ENCODE measurements at places on chromosomes 2 and 18. TPM values are rescaled to one million over a fixed set of nuclear protein-coding genes. Genes with fewer than 3 reads are reported as not detected.

Gene NMUR1
- polyA plus RNA-seq: 0.40 TPM

Gene ITGB6
- not detected for polyA plus RNA-seq

Gene CYS1
- 0.05 TPM for polyA plus RNA-seq

Gene METTL4
- 6.1 TPM for polyA plus RNA-seq

Gene TMEM198
- polyA plus RNA-seq: 10.2 TPM

- no peak for DNase-seq
Observed at GRCh38 chr2:57674025-57674424, 372.6 kb upstream of the VRK2 start.

GRCh38 chr18:63562284-63562683, 20.1 kb downstream of the SERPINB12 start:
- no peak for DNase-seq

DNA sequence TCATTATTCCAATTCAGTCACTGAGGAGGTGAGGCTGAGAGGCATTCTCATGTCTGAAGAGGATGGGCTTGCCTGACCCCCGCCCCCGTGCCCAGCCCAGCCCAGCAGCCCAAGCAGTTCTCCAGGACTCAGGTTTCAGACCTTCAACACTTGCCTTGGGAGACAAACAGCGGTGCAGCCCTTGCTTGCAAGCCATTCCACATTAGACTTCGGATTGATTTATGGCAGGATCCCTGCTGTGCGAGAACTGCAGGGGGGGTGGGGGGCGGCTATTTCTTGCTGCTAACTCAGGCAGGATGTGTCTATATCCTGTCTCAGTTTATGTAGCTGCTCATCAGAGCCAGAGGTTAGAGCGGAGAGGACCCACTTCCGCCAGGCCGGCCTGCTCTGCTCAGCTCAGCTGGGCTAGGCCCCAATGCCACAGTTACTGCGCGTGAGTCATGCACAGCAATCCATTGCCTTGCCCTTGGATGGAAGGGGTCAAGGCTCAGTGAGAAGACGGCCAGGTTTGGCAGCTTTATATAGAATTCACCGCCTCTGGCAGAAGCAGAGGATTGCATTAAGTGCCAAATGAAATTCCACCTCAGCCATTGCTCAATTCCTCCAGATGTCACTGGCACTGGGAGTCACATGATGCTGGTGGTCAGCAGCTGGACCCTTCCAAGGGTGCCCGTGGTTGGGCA, 1.8 kb downstream of the GYPC start:
- DNase-seq: peak; percentile 96

DNA sequence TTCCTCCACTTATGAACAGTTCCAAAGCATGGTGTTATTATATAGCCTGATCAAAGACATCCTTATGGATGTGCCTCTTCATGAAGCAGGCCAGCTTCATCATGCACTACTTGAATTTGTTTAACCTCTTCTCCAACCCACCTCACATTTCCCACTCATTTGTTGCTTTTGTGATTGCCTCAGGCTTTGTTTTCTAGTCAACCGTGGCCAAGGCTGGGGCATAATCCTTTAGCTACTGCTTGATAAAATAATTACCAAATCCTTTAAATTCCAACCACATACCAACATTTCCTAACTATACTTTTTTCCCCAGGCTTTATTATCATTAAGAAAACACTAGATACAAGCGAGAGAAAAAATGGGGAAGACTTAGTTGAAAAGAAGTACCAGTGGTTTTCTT, 39.6 kb upstream of the SCN1A start:
- DNase-seq: no peak

GRCh38 chr2:10620481-10620880, 69.3 kb downstream of the NOL10 start:
- DNase-seq: no peak

DNA sequence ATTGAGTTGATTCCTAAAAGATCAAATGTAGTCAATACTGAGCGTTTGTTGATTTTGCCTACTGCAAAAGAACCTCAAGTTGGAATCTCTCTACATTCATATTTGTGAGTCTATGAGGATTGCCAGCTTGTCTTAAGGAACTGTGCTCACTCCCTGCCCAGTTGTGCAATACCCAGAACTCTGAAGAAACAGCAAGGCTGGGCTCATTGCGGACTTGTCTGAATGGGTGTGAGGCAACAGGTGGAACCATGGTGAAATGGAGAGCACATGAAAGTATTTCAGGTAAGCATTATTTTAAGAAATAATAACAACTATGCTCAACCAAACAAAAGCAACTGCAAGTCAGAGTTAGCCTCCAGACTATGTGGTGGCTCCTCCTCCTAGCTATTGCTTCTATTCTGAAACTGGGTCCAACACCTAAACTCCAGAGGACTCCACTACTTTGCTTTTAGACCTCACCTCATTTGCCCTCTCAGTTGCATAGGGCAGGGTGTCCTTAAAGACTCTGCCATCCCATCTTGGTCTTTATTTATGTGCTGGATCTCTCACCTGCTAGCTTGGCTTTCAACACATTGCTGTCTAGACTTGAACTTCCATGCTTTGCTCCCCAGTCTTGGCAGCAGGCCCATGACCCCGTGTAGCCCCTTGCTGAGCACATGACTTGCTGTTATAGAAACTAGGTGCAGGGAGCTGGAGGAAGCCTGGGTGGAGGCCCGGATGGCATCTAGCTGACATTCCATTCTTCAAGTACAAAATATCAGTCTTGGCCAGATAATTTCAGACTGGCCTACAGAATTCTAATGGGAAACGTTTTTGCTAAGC, 94.8 kb upstream of the ARL5A start:
- DNase-seq: peak; percentile 70
